ENCODE measurements at places on chromosomes 3 and 15. TPM values are rescaled to one million over a fixed set of nuclear protein-coding genes. Genes with fewer than 3 reads are reported as not detected.

The RGMA gene
- total RNA-seq: 34.1 TPM

The SSUH2 gene
- total RNA-seq: not detected

The ANKRD63 gene
- not detected for total RNA-seq

The NXPE3 gene
- 14.9 TPM for total RNA-seq

The ARL6 gene
- total RNA-seq: 18.5 TPM

The ENTPD3 gene
- 3.3 TPM for total RNA-seq

The GOLGA6D gene
- not detected for total RNA-seq

- H3K36me3 ChIP-seq: no peaks in the 10 kb centered on the region
- no peaks in the 10 kb centered on the region for H3K4me1 ChIP-seq
- DNase-seq: no peak
- no peaks in the 10 kb centered on the region for H3K27me3 ChIP-seq
- H3K27ac ChIP-seq: no peak overlapping the region
Observed at GRCh38 chr3:99419116-99419515, 219.3 kb upstream of the COL8A1 start.

GRCh38 chr3:140178482-140178881 lies 243.5 kb downstream of the CLSTN2 start:
- H3K4me3 ChIP-seq: no peak overlapping the region
- H3K27me3 ChIP-seq: no peaks in the 10 kb centered on the region
- no peaks in the 10 kb centered on the region for H3K36me3 ChIP-seq
- H3K27ac ChIP-seq: no peak overlapping the region
- H3K4me1 ChIP-seq: no peaks in the 10 kb centered on the region
- no peak for DNase-seq

DNA sequence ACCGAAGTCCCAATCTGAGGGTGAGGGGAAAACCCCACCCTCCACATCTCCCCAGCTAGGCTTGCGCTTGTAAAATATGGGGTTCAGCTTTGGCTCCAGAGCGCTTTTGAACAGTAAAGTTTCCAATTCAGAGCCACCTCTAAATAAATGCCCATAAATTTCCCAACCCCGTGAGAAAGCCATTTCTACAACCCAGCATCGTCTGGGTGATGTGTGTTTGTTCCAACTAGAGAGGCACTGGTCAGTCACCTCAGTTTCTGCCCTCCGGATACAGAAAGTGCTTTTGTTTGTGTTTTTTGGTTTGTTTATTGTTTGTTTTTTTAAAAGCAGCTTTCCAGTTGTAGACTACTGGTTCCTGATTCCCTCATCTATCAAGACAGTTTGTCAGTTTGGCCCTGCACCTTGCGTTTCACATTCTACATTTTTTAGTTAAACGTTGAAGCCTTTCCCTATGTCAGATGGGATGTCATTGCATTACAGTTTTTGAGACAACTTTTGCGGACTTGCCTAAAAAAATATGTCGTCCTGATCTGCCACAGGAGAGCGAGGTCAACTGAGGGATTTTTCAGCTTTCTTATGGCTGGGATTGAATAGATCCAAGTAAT lies 15.0 kb upstream of the SOX2 start:
- DNase-seq: no peak
- no peak overlapping the region for H3K27ac ChIP-seq
- peaks cover 5% of the 10 kb centered on the region for H3K4me1 ChIP-seq
- H3K27me3 ChIP-seq: no peaks in the 10 kb centered on the region
- peak overlapping the region; percentile 31 for H3K4me3 ChIP-seq
- H3K36me3 ChIP-seq: no peaks in the 10 kb centered on the region

DNA sequence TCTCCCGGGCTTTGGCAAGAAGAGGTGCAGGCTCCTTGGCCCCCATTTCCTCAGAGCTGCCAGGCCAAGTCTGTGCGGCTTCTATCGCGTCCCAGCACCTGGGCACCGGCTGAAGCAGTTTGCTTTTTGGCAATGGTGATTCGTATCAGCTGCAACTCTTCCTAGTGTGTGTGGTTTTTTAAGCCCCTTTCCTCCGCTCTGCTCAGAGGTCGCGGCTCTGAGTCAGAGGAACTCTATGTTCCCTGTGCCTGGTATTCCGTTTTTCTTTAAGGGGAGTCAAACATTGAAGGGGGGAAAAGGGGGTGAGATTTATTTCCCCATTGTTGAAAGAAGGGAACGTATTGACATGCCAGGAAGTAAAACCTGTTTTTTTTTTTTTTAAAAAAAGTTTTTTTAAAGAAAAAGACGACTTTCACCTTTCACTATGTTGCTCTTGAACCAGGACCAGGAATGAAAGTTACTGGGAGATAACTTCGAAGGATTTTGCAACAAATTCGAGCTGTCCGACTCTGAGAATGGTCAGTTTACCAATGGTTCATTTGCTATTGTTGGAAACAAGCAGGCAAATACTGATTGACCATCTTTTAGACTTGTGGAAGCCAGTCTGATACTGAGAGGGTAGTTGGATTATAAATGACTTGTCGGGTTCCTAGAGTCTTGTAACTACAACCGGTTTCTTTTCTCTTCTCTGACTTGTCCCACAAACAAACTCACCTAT lies 1.1 kb downstream of the ARMC8 start:
- no peaks in the 10 kb centered on the region for H3K4me1 ChIP-seq
- H3K4me3 ChIP-seq: peak overlapping the region; percentile 78
- H3K27me3 ChIP-seq: no peaks in the 10 kb centered on the region
- peak overlapping the region; percentile 89 for H3K27ac ChIP-seq
- DNase-seq: peak; percentile 31
- H3K36me3 ChIP-seq: no peaks in the 10 kb centered on the region

DNA sequence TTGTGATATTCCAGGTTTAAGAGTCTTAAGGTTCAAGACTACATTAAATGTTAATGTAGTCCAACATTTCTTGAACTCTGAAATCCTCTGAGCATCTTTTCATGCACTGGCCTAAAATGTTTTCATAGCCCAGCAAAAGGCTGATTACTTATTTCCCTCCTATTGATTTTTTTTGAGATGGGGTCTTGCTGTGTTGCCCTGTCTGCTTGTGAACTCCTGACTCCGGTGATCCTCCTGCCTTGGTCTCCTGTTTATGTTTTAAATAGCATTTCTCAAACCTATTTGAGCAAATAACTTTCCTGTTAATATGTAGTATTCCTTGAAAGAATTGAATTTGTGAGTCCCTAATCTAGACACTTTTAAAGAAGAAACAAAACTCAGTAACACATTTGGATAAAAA lies 133.5 kb downstream of the IGF1R start:
- H3K4me1 ChIP-seq: no peaks in the 10 kb centered on the region
- no peak overlapping the region for H3K27ac ChIP-seq
- DNase-seq: no peak

DNA sequence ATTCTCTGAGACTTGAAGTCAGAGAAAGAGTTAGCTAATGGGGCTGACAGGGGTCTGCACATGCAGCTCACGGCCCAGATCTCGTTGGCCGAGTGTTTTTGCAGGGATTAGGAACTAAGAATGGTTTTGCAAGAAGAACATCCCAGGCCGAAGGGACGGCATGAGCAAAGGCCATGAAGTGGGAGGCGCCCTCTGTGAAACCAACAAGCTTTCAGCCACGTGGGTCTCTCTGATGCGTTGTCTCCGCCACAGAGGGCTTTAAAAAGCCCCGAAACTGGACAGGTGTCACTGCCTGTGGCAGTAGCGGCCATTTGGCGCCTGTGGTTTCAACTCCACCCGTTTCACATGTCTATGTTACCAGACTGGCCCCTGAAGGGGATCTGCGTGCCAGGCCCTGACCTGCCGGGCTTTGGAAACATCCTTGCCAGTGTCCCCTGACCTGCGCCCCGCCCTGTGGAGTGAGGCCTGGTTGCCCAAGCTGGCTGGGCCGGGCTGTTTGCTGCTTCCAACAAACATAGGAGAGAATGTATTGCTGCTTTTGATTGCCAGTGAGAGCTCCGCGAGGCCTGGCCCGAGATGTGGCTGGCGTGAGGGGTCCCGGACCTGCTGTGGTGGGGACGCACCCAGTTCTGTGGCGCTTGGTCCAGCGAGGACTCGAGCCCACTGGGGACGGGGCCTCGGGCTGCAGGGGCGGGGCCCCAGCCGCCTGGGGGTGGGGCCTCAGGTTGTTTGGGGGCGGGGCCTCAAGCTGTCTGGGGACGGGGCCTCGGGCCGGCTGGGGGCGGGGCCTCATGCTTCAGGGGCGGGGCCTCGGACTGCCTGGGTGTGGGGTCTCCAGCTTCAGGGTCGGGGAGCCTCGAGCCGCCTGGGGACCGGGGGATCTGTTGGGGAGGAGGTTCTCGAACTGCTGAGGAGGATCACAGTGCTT lies 30.4 kb downstream of the GOLGA6L2 start:
- H3K27me3 ChIP-seq: no peaks in the 10 kb centered on the region
- H3K27ac ChIP-seq: no peak overlapping the region
- no peaks in the 10 kb centered on the region for H3K4me1 ChIP-seq
- no peak for DNase-seq
- no peak overlapping the region for H3K4me3 ChIP-seq
- no peaks in the 10 kb centered on the region for H3K36me3 ChIP-seq

DNA sequence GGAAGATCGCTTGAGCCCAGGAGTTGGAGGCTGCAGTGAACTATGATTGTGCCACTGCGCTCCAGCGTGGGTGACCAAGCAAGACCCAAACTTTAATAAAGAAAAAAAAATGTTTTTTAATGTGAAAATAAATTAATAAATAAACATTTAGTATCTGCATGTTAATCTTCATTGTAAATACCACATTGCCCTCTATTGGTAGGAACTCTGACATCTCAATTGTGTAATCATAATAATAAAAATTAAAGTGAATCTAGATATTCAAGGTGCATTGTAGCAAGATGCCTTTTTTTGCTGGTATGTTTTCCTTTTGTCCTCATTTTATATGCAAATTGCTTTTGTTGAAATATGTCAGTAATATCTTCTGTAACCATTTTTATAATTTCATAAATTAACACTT lies 95.0 kb upstream of the LIMD1 start:
- no peaks in the 10 kb centered on the region for H3K36me3 ChIP-seq
- H3K4me1 ChIP-seq: no peaks in the 10 kb centered on the region
- no peak for DNase-seq

- H3K36me3 ChIP-seq: no peaks in the 10 kb centered on the region
- peak overlapping the region; percentile 76 for H3K27ac ChIP-seq
- H3K4me1 ChIP-seq: no peaks in the 10 kb centered on the region
- no peak overlapping the region for H3K4me3 ChIP-seq
- peak; percentile 55 for DNase-seq
Observed at GRCh38 chr3:190326361-190326760, 4.1 kb upstream of the CLDN1 start.

DNA sequence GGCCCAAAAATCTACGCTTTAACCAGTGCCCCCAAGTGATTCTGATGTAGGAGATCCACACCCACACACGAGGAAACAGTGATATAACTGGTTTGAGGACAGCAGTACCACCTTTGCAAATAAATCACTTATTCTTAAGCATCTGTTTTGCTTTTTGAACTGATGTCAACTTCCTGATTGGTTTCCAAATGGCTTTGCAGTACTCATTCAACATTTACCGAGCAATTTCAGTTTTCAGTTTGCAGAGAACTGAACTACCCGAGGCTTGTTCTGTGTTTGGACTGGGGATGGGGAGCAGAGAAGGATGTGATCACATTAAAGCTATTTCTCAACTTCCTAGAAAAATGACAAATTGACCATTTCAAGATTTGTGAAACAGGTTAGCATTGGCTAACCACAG lies 1.1 kb upstream of the GYG1 start:
- H3K36me3 ChIP-seq: no peaks in the 10 kb centered on the region
- H3K4me3 ChIP-seq: no peak overlapping the region
- no peaks in the 10 kb centered on the region for H3K4me1 ChIP-seq
- no peaks in the 10 kb centered on the region for H3K27me3 ChIP-seq
- H3K27ac ChIP-seq: peak overlapping the region; percentile 99

DNA sequence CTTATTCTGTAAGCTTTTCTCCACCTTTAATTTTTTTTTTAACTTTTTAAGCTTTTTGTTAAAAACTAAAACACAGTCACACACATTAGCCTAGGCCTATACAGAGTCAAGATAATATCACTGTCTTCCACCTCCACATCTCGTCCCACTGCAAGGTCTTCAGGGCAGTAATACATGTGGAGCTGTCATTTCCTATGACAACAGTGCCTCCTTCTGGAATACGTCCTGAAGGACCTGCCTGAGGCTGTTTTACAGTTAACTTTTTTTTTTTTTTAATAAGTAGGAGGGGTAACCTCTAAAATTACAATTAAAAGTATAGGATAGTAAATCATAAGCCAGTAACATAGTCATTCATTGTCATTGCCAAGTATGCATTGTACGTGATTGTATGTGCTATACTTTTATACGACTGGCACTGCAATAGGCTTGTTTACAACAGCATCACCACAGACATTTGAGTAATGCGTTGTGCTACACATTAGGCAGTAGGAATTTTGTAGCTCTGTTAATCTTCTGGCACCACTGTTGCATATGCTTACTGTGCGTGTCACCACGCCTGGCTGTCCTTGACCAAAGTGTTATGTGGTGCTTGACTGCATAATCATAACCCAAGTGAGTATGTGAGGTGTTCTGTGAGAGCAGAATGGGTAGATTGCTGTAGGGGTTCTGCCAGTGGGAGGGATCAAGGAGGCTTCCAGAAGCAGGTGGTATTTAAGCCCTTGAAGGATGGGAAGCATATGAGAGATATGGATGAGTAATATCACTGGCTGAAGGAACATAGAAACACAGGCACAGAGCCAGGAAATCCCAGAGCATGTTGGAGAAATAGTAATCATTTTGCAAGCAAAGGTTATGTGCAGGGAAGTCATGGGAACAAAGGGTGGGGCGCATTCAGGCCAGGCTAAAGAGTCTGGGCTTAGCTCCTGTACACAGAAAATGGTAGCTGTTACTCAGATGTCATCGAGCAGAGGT lies 18.3 kb downstream of the FBXO22 start:
- H3K36me3 ChIP-seq: no peaks in the 10 kb centered on the region
- H3K4me1 ChIP-seq: no peaks in the 10 kb centered on the region
- no peaks in the 10 kb centered on the region for H3K27me3 ChIP-seq
- H3K27ac ChIP-seq: no peak overlapping the region
- peak; percentile 17 for DNase-seq

DNA sequence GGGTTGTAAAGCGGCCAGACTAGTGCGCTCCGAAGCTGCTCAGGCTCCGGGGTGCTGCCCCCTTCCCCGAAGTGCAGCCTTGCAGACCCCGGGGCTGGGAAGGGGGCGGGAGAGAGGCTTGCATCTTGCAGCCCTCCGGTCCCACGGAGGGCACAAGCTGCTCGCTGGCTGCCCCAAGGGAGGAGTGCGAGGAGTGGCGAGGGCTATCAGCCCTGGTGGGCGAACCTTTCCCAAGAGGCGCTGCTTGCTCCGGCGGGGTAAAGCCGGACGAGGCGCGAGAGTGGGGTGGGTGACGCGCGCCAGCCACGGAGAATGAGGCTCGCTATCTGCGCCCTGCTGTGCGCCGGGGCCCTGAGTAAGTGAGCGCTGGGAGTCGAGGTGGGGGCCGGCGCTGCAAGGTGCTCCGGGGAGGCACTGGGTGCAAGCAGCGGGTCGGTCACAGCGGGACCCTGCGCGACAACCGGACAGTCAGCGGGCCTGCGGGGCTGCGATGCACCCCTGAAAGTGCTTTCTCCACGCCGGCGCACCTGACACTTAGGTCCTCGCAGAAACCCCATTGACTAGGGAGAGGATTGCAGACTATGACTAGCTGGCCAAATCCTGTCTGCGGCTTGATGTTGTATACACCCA lies 12.7 kb upstream of the TOPBP1 start:
- H3K27me3 ChIP-seq: no peaks in the 10 kb centered on the region
- H3K4me1 ChIP-seq: no peaks in the 10 kb centered on the region
- H3K27ac ChIP-seq: no peak overlapping the region
- DNase-seq: no peak
- no peaks in the 10 kb centered on the region for H3K36me3 ChIP-seq

GRCh38 chr3:177473184-177473583 lies 275.9 kb upstream of the TBL1XR1 start:
- DNase-seq: no peak
- H3K27me3 ChIP-seq: no peaks in the 10 kb centered on the region
- no peak overlapping the region for H3K4me3 ChIP-seq
- H3K27ac ChIP-seq: no peak overlapping the region
- no peaks in the 10 kb centered on the region for H3K4me1 ChIP-seq
- no peaks in the 10 kb centered on the region for H3K36me3 ChIP-seq
